Activated naive CD4-positive, alpha-beta T cell treated with anti-CD3 and anti-CD28 coated beads, Interleukin-2, amount 10 ng/mL, durations not matched to agents 7 days and 5 days (primary cell): ENCODE measurements at places on chromosomes 13 and 19.
A peak's percentile ranks its signal among the peaks of the same experiment; 100 is the strongest.

GRCh38 chr13:81770868-81771505, 1430.1 kb upstream of the SPRY2 start:
- DNase-seq: no peak

- DNase-seq: no peak
Measured at GRCh38 chr13:48072304-48072703, 22.6 kb downstream of the MED4 start.

DNA sequence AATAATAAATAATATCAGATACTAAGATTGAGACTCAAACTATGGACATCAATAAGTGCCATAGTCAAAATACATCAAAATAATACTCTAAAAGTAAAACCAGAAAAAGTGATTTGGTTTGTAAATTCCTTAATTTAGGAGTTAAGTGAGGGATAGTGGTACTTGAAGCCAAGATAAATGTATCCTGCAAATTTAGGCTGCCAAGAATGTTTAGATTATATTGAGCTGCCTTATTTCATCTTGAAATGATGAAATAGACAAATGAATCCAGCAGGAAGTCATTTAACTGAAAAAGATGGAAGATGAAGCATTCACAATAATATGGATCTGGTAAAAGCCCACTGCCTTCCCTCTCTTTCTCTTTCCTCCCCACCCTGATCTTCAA, 112.3 kb downstream of the LRCH1 start:
- DNase-seq: no peak

DNA sequence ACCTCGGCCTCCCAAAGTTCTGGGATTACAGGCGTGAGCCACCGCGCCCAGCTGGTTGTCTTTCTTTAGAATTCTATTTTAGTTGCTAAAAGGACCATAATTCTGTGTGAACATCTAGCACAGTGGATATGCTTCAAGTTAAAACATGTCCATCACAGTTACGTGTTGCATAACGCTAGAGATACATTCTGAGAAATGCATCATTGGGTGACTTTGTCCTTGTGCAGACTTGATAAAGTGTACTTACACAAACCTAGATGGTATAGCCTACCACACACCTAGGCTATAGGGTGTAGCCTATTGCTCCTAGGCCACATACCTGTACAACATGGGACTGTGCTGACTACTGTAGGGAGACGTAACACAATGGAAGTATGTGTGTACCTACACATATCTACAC, 35.4 kb downstream of the DOCK9 start:
- no peak for DNase-seq

DNA sequence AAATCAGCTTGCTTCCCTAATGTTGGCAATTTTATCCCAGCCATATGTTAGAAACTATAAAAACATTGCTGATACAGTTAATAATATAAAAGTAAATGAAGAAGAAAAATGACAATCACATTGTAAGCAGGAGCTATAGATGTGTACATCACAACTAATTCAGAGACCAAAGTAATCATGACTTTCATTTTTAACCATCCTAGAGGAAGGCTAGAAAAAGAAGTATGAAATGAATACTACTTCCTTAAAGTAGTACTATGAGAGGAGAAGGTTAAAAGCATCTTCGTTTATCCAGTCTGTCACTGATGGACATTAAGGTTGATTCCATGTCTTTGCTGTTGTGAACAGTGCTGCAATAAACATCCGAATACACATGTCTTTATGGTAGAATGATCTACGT, 135.5 kb downstream of the IRS2 start:
- no peak for DNase-seq

DNA sequence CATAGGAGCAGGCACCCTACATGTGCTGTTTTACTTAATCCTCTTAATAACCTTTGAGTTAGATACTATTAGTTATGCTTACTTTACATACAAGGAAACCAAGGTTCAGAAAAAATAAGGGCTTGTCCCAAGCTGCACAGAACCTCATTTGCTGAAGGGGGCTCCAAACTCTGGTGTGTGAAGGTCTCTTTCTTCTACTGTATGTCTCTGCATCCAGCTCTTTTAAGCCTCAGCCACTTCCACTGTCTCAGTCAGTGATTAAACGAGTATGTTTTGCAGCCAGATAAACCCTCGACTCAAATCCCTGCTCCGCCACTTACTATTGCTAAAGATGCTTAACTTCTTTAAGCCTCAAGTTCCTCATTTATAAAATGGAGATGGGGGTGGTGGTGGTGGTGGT, 112.4 kb upstream of the WASF3 start:
- DNase-seq: no peak

DNA sequence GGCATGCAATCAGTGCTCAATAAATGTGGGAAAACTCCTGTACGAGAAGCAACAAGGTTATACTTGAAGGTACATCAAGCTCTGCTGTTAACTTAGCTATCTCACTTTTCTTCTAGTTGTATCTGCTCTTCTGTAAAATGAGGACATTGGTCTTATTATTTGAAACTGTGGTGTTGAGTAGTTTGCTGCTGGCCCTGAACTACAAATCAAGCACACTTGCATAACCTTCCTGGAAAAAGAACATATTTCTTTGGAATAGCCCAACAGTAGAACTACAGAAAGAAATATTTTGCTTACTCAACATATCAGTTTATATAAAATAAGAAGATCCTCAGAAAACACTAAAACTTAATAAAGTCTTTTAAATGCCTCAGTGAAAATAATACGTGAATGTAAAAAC, 203.0 kb downstream of the KCTD12 start:
- DNase-seq: no peak

DNA sequence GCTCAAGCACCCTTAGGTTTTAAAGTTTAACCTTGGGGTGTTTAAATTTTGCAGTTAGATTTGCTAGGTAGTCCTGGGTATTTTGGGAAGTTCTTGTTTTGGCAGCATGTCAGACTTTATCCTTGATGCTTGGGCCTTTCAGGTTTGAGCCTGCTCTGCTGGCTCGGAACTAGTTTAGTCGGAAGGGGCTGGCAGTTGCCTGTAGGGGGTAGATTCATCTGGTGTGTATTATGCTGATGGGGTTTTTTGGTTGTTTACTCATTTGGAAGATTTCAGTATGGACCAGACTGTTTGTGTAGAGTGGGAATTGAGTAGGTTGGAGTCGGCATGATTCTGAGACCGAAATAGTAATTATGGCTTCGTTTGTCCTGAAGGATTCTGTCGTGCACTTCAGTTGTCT, 15.1 kb downstream of the ILF3 start:
- DNase-seq: no peak

- DNase-seq: no peak
Measured at GRCh38 chr13:66984241-66984640, 245.9 kb downstream of the PCDH9 start.

GRCh38 chr19:18501832-18502231, 20.0 kb downstream of the ELL start:
- DNase-seq: no peak

GRCh38 chr13:107421951-107422350, 793.4 kb downstream of the LIG4 start:
- DNase-seq: no peak

- no peak for DNase-seq
Measured at GRCh38 chr19:38993271-38993670, 17.7 kb upstream of the FBXO17 start.

DNA sequence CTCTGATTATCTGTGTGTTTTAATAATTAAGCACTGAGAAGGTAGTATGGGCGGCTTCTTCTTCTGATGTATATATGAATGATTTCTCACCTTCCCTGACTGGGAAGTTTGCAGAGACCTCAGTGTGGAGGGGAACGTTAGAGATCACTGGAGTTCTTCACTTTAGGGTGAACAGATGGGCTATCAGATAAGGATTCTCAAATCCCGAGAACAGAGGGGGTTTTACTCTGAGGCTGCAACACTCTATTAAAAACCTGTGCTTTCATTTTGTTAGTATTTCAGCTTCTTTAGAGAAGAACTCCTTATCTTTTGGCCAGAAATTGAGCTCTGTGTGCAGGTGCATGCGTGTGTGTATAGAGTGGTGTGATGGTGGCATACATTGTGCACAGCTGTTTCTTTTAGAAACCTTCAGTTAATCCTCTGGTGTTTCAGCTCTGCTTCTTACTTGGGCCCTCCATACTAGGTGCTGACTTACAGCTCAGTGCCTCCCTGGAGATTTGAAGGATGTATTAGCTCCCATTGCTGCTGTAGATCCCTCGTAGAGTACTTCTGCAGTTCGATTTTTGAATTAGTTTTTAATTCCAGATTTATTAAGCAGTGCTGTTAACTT, 45.3 kb upstream of the PCDH9 start:
- DNase-seq: no peak

- DNase-seq: no peak
Measured at GRCh38 chr19:7159105-7159933, 89.8 kb downstream of the ZNF557 start.

DNA sequence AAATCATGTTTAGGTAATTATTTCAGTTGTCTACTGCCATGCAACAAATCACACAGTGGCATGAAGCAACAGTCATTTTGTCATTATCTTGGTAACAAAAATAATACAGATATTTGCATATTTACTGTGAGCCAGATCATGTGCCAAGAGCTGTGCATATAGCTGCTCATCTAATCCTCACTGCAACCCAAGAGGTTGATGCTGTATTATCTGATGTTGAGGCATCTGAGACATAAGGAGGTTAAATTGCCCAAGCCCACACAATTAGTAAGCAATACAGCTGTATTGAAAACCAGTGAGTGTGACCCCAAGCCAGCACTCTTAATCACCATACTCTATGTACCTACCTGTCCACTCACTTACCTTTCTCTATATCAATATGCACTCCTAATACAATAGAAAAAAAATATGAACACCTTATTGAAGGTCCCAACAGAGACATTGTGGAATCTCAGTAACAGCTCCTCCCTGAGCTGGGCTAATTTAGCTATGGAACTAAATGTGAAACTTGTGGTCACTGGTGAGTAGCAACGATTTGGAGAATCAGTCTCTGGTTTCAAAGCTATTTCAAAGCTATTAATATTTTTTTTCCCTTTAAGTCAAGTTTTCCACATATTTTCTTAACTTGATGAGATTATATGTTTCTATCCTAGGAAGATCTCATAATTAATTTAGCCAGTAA, 185.2 kb downstream of the KLF12 start:
- no peak for DNase-seq

- peak; percentile 35 for DNase-seq
Measured at GRCh38 chr13:79481685-79482052, 714 bp downstream of the NDFIP2 start.
